ENCODE measurements at places on chromosomes 2 and 18.

GRCh38 chr2:224973112-224974016 lies 68.9 kb downstream of the DOCK10 start:
- no peak for DNase-seq

DNA sequence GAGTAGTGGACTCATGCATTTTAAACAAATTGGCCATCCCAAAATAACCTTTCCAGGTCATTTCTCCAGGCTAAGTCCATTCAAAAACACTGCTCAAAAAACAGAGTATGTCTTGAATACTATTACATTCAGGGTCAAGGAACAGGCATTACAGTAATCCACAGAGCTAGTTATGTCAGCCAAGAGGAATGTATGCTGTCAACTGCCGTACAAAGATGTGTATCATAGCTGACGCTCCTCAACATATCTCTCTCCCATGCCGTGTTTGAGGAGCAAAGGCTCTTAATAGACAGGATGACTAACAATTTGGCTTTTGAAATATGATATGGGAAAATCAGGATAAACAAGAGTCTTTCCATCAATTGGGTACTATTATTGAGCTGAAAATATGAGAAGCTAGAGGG lies 68.8 kb upstream of the KCTD1 start:
- DNase-seq: no peak

- DNase-seq: no peak
Measured at GRCh38 chr2:103327386-103327785, 565.6 kb downstream of the TMEM182 start.

- no peak for DNase-seq
Measured at GRCh38 chr2:219723311-219723710, 95.9 kb downstream of the SLC4A3 start.

DNA sequence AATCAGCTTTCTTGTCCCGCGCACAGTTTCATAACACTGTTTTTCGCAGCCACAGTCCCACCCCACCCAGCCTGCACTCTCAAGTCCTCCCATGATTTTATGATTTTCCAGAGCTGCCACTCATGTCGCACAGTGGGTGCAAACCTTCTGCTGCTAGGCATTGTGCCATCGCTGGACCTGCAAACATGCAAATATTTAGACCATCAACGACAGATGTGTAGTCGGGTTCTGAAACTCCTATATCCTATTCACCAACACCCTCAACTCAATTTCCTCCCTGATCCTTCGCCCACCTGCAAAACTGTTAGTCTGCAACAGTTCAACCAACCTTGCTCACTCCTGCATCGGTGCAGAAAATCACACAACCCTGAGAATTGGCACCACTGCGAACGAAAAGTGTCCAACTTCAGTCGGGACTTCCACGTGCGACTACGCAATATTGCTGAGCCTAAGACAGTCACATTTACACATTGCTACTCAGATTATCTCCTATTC lies 871 bp upstream of the ALS2 start:
- no peak for DNase-seq

DNA sequence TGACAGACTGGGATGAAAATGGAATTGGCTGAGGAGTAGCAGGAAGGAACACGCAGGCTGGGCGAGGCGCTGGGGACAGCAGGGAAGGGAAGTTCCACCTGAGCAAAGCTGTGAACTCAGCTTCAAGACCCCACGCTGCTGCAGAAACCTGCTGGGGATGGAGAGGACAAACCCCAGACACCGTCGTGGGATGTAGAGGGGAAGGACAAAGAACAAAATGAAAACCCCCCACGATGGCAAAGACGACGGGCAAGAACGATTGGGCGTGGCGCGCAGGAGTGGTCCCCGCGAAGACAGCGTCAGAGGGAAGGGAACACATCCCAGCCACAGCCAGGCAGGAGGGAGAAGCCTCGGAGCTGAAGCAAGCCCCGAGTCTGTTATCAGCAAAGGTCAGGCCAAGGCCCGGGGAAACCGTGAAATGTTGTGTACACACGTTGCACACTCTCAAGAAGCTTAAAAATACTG lies 222.9 kb downstream of the NDUFA10 start:
- no peak for DNase-seq

DNA sequence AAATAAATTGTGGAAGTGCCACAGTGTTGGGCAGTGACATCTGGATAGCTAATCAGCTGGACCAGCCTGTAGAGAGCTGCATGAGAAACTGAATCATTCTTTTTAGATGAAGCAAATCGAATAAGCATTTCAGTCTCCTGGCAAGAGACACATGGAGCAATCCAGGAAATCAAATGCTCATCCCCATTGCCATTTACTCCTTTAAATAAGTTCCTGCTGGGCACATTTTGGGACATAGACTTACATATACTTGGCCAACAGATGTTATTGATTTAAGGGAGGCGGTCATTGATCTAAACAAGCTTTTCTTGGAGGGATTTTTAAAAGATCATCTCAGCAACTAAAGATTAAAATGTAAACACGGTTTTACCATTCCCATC lies 307.1 kb downstream of the STK39 start:
- DNase-seq: no peak

- no peak for DNase-seq
Measured at GRCh38 chr2:58107803-58108710, 61.5 kb downstream of the VRK2 start.

DNA sequence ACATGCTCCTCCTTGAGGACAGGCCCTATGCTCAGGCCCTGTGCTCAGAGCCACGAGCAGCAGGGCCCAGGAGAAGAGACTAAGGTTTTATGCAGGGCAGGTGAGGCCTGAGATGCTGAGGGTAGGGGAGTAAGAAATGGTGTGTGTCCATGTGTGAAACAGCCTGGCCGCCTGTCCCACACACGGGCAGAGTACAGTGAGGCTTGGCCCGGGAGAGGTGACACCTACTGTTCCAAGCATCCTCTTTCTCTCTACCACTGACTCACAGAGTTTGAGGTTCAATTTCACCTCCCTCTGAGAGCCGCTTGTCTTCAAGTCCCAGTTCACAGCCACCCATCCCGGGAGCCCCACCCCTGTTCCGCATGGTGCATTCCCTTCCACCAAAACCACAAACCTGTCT lies 54.1 kb downstream of the ADNP2 start:
- DNase-seq: no peak

DNA sequence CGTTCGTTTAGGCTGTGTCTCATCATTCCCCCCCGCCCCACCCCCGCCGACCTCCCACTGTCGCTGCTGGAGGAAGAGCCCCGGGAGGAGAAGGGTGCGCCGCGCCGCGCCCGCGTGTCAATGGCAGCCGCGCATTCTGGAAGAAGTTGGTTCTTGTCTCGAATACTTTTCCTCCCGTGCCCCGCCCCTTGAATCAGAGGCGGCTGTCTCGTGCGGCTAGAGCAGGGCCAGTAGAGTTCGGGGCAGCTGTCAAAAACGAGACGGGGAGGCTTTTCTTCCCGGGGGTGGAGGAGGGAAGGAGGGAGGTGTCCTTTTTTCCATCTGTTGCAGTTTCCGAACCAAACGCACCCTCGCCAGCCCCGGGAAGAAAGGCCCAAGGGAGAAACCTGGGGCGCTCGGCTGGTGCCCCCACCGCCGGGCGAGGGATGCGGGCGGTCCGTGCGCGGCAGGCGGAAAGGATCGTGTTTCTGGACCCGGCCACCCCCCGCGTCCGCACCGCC lies 410 bp upstream of the TGIF1 start:
- DNase-seq: peak; percentile 47

GRCh38 chr18:33605250-33605649 lies 27.2 kb downstream of the ASXL3 start:
- no peak for DNase-seq

GRCh38 chr2:64106481-64106880 lies 37.7 kb downstream of the PELI1 start:
- no peak for DNase-seq

DNA sequence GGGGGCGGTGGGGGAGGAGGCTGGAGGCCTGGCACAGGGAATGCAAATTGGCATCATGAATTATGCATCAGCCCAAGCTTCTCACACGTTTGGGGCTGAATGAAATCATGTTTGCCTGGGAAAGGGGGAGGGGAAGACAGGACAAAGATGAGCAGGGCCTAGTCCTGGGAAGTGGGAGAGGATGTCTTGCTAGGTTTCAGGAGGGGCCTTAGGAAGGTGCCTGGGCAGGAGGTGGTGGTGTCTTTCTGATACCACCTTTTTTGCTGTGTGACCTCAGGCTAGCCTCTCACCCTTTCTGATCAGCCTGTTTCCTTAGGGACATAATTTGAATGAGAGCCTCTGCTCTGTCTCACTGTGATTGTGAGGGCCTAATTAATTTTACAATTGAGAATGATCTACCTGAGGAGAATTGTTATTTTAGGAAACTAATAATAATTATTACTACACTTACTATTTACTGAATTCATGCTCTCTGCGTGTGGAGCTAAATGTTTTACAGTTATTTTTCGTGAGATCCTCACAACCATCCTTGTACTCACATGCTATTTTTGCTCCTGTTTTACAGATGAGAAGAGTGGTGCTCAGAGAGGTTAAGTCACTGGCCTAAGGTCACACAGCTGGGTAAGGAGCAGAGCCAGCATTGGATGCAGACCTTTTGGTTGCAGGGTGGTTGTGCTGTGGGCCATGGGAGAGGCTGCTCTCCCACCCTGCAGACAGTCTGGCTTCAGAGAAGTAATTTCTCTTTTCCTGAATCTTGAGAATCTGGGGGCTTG lies 39.6 kb downstream of the INHBB start:
- no peak for DNase-seq

DNA sequence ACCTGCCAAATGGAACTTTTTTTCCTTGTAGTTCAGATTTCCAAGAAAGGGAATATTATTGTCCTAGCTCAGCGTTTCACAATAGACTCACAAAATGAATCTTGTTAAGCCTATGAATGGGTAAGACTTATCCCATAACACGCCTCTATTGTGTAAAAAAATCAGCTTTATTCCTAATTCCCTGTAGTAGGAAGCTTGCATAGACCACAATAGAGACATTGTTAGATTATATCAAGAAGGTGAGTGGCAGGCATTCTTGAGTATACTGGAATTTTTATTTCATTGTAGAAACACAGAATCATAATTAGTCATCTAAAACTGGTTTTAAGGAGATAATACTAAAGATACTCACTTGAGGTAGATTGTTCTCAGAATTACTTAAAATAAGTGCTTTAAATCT lies 46.5 kb upstream of the SLC30A6 start:
- no peak for DNase-seq

DNA sequence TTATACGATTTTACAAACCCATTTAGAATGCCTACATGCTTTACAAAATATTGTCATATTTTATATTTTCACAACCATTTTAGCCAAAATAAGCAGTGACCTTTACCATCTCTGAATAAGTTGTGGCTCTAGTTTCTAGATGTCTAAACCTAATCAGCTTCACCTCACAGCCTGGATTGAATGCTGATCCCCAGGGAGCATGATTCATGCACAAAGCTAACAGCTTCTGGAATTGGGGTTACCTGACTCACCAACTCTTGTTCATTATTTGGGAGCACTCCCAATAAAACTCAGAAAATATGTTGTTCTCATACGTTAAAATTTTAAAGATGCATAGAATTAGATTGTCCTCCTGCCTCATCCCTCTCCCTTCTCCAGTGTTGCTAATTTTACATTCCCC lies 611.7 kb upstream of the NETO1 start:
- DNase-seq: no peak

DNA sequence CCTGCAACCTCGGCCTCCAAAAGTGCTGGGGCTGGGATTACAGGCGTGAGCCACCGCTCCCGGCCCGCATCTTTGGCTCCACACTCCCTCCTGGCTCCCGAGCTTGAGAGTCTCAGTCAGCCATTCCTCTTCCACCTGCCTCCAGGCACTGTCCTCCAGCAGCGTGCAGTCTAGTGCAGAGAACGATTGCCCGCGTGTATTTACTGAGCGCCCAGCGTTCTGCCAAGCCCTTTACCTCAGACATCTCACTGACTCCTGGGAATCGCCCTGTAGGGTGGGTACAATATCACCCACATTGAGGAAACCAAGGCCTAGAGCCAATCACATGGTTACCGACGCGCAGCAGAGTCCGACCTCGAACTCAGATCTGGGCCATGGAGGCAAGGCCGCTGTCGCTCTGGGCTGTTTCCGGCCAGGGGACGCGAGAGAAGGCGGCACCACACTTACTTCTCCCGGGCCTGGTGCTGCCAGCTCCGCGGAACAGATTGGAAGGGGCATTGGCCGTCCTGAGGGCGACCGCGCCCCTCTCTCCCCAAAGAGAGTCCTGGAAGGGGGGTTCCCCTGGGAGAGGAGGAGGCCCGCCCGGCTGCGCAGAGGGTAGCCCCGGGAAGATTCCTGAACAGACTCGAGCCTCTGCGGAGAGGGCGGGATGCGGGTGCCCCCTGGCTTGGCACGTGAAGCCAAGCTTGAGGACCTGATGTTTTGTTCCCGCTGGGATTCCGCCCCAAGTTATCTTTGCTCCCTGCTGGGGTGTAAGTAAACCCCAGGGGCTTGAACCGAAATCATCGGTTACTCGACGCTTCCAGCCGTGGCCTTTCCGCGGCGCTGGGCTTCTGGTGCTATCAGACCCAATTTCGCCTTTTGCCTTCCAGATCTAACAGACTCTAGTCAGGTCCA lies 5.2 kb upstream of the DLX2 start:
- DNase-seq: no peak

DNA sequence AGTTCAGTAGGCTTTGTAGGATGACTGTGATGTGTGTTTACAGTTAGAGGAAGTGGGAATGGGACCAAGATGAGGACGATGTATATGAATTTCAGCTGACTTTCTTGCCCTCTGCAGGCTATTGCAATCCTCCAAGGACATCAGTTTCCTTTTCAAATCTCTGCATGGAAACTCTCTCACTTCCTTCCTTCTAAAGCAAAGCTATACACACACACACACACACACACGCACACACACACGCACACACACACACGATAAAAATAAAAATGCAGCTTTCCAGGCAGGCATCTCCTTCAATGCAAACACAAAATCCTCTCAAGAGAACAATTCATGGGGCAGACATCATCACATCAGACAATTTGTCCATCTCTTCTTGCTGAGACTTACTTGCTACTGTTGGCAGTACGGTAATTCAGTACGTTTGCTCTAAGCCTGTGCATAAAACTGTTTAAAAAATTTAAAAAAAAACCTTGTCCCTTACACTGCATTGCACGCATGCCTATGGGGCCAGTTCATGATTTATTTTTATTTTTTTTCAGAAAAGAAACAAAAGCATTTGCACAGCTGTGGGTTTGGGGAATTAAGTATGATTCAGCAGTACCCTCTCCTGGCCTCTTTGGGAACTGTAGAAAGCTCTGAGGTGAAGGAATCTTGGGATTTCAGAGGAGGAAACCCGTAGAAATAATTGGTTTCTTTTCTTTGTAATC lies 27.1 kb upstream of the ICOS start:
- DNase-seq: no peak

GRCh38 chr2:42974169-42974720 lies 181.9 kb upstream of the HAAO start:
- DNase-seq: no peak

GRCh38 chr2:4967206-4967605 lies 725.0 kb upstream of the SOX11 start:
- DNase-seq: no peak

GRCh38 chr2:140658760-140659692 lies 1471.8 kb downstream of the LRP1B start:
- no peak for DNase-seq

GRCh38 chr2:118632921-118633320 lies 214.5 kb downstream of the EN1 start:
- DNase-seq: no peak

GRCh38 chr2:147026664-147027295 lies 818.0 kb upstream of the ACVR2A start:
- no peak for DNase-seq
